ENCODE measurements at places on chromosomes 7 and 10.

- DNase-seq = no peak
Observed at GRCh38 chr7:129772646-129773280, 161.2 kb downstream of the NRF1 start.

DNA sequence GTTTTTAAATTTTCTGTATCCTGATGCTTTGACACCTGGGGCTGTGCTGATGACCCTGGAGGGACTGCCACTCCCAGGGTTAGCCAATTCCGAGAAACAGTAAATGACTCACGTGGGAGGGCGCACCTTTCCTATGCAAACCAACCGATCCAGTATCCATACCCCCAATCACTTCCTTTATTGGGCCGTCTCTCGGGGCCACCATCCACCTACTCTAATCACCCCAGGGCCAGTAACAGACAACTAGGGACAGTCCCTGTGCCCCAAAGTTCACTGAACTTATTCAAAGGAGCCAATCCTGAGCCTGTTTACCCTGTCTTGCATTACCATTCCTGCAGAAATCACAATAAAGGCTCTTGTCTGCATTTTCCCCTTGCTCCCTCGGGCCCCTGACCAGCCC, 6.6 kb upstream of the LGI1 start:
- no peak for DNase-seq

DNA sequence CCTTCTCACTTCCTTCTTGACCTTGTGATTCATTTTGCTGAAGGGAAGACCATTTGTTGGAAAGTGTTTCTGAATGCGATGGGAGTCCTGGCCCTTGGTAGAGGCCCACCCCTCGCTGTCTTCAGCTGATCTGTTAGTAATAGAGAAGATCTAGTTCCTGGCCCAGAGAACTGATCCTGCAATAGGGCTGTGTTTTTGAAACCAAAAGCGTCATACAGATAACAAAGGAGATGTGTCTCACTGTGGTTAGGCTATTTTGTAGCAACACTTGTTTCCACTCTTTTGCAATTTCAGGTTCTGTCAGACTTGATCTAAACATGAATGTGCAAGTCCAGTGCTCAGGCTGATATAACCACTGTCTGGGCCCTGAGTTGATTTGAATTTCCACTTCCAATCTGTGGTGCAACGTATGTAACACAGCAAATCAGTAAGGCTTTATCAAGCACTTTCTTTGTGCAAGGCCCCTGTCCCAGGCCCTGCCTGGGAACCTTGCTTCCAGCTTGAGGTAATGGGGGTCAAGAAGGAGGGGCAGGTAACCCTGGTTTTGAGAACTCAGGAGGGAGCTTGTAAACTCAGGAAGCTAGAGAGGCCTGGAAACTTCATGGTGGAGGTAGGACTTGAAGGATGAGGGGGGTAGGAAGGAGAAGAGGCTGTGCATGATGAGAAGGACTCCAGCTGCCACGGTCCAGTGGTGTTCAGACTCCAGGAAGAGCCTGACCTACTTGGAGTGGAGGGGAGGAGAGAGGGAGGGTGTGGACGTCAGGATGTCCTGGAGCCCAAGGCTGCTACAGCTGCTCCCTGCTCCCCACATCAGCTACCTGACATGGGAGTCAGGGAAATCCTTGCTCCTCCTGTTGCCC, 42.2 kb upstream of the SRGN start:
- DNase-seq = no peak

GRCh38 chr7:36827726-36828703, 103.7 kb upstream of the AOAH start:
- no peak for DNase-seq

GRCh38 chr10:19290770-19291169, 242.2 kb downstream of the MALRD1 start:
- no peak for DNase-seq

DNA sequence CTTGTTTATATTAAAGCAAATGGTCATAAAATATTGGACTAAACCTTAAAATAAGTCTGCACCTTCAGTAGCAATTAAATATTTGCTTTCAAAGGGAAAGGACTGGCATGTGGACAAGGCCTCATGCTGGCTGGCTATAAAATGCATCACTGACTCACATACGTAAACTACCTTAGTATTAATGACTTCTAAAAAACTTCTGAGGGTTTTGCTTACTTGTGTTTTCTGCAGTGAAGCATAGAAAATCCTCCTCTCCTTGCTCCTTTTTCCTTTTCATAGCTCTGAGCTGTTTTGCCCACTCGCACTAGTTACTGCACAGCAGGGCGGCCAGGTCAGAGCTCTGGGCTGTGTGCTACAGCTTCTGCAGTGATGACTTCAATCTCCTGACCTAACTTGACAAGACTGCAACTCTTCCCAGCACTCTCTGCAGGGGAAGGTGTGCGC, 82.3 kb downstream of the CUL2 start:
- DNase-seq = no peak

GRCh38 chr7:34096198-34096651, 190.9 kb downstream of the BMPER start:
- no peak for DNase-seq

- DNase-seq = no peak
Observed at GRCh38 chr10:49349390-49349789, 46.5 kb downstream of the DRGX start.

GRCh38 chr10:62618576-62619412, 185.7 kb upstream of the ADO start:
- no peak for DNase-seq

- no peak for DNase-seq
Observed at GRCh38 chr10:104230490-104230889, 1.7 kb downstream of the CFAP43 start.

GRCh38 chr7:24059775-24060174, 224.2 kb upstream of the NPY start:
- DNase-seq = no peak

DNA sequence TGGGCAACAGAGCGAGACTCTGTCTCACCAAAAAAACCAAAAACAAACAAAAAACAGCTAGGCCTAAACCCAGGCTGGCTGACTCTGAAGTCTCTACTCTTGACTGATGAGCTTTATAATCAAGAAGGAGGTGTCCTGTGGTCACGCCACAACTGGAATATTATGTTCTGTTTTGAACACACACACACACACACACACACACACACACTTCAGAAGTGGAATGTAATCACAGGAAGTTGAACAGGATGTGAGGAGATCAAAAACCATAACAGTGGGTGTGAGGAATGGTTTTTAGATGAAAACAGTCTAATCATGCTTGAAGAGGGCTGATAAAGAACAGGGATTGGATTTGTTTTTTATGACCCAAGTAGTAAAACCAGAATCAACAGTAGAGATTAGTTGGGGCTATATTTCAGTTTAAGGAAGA, 51.1 kb upstream of the IL6 start:
- no peak for DNase-seq

DNA sequence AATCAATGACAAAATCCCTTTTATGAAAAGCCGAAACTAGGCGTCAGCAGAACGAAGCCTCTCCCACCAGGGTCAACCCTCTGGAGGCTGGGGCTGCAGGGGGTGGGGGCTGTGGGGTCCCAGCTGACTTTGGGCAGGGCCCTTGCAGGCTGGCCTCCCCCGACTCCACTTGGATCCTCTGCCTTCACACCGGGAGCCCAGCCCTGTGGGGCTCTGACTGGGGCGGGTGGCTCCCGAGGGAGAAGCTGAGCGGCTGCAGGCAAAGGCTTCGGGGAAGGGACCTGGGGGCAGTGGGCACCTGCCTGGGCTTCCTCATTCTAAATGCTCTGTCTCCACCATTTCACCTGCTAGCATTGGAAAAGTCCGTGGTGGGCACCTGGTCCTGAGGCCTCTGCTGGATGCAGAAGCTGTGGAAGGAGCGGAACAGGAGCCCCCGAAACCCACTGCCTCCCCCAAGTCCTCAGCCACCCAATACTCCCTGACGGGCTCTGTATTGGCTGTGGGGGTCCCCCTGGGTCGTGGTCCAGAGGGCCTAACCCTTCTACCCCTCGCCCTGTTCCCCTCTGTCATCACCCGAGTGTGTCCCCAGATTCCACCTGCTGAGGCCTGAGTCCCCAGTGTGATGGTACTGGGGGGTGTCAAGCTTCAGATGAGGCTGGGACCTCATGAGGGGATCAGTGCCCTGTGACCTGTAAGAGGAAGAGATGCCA, 108.6 kb downstream of the DNAJB6 start:
- no peak for DNase-seq

DNA sequence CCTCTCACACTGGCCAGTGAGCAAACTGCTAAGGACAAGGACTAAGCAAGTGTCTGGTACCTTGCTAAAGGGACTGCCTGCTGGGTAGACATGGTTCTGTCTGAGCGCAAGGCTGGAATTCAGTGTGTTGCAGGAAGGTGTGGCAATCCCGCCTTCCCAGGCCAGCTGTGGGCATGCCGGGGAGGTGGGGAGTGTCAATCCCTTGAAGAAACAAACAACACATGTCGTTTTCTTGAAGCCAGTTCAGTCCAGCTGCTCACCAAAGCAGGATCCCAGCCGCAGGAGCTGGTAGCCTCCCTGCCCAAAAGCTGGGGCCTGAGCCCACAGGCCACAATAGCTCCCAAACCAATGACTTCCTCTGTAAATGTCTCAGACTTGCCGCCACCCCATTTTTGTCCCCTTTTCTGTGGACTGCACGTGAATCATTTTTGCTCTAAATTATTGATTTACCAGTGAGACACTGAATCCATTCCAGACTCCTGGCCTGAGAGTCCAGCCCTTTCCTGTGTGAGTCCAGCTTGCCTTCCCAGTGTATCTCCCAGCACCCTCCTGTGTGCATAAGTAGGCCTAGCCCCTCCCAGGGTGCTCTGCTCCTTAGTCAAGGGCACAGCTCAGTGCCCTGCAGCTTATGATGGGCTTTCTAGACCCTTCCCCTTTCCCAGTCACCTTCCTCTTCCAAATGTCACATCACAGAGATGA, 166.8 kb downstream of the RGS10 start:
- DNase-seq = no peak

GRCh38 chr7:136717910-136718557, 150.4 kb upstream of the CHRM2 start:
- DNase-seq = no peak

DNA sequence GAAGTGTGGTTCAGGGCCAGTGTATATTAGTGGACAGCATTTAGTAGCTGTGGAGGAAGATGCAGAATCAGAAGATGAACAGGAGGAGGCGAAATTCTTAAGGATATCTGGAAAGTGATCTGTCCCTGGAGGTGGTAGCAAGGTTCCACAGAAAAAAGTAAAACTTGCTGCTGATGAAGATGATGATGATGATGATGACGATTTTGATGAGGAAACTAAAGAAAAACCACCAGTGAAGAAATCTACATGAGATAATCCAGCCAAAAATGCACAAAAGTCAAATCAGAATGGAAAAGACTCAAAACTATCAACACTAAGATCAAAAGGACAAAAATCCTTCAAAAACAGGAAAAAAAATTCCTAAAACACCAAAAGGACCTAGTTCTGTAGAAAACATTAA, 26.3 kb downstream of the TM9SF3 start:
- no peak for DNase-seq

GRCh38 chr10:61821153-61821552, 80.3 kb upstream of the ARID5B start:
- no peak for DNase-seq

- no peak for DNase-seq
Observed at GRCh38 chr10:547591-548081, 141.8 kb downstream of the DIP2C start.

GRCh38 chr10:97307441-97307840, 11.6 kb upstream of the FRAT1 start:
- DNase-seq = no peak

- no peak for DNase-seq
Observed at GRCh38 chr7:2478399-2478785, 2.2 kb upstream of the GRIFIN start.

GRCh38 chr10:87915989-87916388, 52.6 kb downstream of the PTEN start:
- no peak for DNase-seq

DNA sequence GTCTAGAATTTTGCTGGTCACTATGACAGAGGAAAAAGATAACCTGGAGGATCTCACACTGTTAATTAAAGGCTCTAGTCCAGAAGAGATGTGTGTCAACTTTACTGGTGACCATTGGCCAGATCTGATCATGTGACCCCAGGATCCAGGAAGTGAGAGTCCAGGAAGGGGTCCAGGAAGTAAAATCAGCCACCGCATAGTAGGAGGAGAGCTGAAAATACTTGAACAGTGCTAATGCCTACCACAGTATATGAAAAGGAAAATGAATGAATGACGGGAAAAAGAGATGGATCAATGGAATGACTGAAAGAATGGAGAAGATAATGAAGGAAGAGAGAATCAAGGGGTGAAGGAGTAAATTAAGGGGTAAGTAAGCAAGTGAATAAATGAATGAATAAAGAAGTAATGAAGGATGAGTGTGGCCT, 415.3 kb downstream of the RPS24 start:
- DNase-seq = no peak

DNA sequence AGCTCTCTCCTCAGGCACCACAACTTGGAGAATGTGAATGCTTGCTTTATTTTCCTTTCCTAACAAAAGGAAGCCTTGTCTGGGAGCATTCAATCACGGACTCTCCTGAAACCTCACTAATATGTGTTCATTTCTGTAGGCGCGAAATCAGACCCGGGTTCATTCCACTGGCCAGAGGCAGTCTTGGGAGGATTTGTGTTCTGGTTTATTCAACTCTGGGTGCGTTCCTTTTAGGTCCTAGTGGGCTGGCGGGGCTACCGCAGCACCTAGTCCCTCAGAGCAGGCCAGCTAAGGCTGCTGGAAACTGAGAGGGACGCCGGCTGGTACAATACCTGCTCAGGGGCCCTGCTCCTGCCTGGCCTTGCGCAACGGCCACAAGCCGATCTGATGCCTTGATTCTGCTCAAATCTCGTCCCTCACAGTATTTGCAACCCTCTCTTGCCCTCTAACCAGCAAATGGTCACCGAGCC, 7.5 kb downstream of the HOXA4 start:
- no peak for DNase-seq

DNA sequence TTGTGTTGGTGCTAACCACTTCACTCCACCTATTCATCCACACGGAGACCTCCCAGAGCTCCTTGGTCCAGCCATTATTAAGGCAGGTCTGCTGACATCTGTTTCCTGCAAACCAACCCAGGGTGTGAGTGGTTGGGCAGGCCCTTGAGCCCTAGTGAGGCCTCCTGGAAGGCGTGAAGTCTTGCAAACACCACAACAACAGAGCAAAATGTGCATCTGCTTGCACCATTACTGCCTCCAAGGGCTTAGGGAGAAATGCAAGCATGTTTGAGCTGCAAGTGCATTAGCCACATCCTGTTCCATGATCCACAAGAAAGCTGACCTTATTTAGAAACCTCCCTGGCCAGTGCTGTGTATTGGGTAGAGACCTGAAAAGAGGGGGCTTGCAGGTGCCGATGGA, 325.5 kb downstream of the GRID1 start:
- DNase-seq = no peak

- DNase-seq = no peak
Observed at GRCh38 chr7:128985660-128986059, 47.9 kb downstream of the IRF5 start.

- DNase-seq = no peak
Observed at GRCh38 chr7:92246360-92247101, 757 bp downstream of the ANKIB1 start.

GRCh38 chr10:93615576-93616235, 3.4 kb downstream of the PDE6C start:
- DNase-seq = no peak

GRCh38 chr10:25056726-25057125, 40.3 kb downstream of the THNSL1 start:
- no peak for DNase-seq
